ENCODE measurements at places on chromosomes 1 and 21.

GRCh38 chr1:244102046-244102445, 51.0 kb downstream of the ZBTB18 start:
- no peak for DNase-seq

GRCh38 chr21:27079636-27080240, 112.8 kb upstream of the ADAMTS5 start:
- DNase-seq, result no peak

GRCh38 chr1:201673915-201674314, 135.0 kb downstream of the NAV1 start:
- no peak for DNase-seq

GRCh38 chr1:109791495-109792043, 27.8 kb upstream of the EPS8L3 start:
- no peak for DNase-seq

DNA sequence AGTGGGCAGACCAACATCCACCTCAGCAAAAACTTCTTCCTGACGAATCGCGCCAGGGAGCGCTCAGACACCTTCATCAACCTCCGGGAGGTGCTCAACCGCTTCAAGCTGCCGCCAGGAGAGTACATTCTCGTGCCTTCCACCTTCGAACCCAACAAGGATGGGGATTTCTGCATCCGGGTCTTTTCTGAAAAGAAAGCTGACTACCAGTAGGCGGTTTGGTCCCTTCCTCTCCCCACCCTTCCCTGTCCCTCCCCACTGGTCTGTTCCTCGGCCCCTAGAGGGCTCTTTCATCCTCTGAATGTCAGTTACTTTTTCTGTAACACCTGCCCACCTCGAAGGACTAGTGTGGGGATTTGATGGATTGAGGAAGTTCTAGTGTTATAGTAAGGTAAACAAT, 46.9 kb downstream of the CAPN2 start:
- no peak for DNase-seq

DNA sequence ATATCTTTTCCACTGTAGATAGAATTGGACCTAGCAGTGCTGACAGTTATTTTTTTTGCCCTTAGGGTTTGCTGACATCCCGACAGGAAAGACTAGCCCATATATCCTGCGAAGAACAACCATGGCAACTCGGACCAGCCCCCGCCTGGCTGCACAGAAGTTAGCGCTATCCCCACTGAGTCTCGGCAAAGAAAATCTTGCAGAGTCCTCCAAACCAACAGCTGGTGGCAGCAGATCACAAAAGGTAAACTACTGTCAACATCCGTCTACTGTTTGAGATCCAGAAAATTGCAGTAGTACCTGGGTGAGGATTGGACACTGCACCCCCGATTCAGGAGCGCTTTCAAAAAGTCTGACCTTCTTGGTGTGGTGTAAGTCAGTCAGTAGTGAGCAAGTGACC, 55.8 kb downstream of the CENPF start:
- DNase-seq, result no peak

GRCh38 chr1:114499478-114499877, 11.5 kb downstream of the TRIM33 start:
- no peak for DNase-seq

DNA sequence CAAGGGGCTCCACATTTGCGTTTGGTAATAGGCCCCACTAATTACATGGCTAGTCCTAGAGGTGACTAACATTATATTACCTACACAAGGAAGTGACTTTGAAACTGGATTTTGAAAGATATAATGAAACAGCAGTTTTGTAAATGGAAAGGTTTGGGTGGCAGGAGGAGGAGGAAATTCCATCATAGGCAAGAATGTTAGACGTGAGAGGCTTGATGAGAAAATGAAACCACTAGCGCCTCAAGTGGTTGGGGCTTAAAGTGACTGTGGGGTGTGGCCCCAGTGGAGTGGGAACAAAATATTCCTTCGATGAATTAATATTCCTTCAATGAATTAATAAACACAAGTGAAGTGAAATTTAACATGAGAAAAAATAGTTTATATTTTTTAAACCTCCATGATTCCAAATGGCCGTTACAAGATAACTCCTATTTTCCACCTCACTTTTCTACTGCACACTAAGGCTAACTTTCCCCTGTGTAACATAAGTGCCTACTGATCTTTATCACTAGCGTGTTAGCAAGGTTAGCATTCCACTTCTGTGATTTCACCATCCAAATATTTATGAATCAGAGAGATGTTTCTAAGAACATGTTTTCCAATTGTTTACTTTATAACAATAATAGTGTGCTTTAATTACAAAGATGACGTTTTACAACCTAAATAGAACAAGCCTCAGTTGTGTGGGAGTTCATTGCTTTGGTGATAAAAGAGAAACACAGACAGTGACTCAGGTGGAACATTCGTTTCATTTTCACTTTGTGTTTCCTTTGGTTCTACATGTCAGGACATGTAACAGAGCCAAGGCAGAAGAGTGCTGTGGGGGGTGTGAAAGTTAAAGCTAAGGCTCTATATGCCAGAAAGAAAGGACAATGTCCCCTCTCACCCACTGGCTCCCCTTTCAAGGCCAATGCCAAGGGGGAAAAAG, 12.5 kb upstream of the ATF3 start:
- peak; percentile 57 for DNase-seq

DNA sequence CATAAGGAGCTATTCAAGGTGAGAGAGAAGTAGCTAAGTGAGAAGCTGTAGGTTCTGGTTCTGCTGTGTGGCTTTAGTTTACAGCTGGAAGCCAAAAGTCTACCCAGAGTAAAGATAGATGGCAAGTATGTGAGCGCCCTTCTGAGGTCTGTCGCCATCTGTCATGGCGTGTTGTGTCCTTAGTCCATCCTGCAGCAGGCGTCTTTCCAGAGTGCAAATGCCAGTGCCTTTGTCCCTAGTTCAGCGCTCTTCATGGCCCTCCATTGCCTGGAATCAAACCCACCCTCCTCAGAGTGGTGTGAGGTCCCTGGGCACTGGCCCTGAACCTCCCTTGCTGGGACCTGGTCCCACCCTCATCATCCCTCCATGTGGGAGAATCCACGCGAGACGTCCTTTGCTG, 96.6 kb downstream of the ADARB1 start:
- DNase-seq, result no peak

DNA sequence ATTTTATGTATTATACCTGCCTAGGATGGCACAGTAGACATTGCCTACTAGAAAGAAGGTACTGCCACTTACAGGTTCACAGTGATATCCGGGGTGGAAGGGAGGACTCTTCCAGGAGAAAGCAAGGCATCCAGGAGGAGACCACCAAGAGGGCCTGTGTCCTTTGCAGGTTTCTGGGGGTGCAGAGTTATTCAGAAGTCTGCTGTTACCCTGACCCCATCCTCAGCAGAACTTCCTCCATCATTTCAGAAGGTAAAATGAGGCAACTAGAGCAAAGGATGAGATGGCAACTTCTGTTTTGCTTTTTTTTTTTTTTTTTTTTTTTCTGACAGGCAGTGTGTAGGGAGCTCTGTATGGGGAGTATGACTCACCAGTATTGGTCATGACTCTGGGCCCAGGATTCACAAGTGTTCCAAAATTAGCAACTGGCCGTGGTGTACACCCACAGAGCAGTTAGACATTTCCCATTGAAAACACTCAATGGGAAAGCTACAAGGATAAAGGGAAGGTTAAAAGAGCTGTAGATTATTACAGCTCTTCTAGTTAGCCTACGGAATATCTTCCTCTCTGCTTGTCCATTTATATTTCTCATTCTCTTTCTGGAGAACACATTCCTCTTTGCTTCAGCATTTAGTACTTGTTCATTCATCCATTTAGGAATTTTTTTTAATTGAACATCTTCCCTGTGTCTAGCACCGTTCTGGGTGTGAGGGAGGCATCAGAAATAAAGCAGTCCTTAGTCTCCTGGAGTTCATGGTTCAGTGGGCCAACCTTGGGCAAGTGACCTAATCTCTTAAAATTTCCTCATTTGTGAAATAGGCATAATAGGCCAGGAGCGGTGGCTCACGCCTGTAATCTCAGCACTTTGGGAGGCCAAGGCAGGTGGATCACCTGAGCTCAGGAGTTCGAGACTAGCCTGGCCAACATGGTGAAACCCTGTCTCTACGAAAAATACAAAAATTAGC, 50.5 kb upstream of the PPP2R5A start:
- peak; percentile 84 for DNase-seq

DNA sequence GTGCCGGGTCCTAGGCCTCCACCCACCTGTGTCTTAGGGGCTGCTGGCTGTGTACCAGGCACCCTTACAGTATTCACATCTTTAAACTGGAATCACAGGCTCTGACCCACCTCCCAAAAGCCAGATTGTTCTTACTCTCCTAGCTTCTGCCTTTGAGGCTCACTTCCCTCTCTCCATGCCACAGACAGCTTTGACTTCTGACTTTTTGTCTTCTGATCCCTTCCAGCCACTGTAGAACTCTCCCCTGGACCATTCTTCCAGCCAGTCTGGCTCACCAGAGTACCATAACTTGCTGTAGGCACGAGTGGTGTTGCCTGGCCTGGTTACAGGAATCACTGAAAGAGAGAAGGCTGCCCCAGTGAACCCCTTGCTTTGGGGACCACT, 58.1 kb upstream of the STUM start:
- DNase-seq, result no peak

GRCh38 chr1:226798427-226799411, 59.6 kb upstream of the ITPKB start:
- DNase-seq, result no peak

DNA sequence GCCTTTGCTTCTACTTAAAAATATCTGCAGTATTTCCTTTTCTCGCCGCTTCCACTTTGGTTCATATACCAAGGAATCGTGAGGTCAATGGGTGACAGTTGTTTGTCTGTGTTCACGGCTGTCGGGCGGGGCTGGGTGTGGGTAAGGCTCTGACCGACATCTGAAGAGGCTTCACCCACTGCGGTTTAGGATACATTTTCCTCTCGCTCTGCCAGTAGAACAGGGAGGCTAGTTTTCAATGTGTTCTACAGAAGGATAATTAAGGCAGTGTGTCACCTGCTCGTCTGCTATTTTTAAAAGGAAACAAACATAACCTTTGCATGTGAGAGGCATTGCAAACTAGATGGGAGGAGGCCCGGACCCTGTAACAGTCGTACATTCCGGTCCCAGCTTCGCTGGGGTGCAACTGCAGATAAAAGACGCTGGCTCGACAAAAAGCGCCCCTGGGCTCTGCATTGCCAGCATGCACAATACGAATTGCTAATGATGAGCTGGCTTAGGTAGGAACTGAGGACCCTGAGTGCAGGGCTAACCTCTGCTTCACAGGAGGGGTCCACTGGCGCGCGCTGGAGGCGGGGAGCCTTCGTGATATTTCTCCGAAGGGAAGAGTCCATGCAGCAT, 8.5 kb upstream of the ERG start:
- DNase-seq, result no peak

GRCh38 chr1:54413295-54413694, 7.1 kb upstream of the SSBP3 start:
- DNase-seq, result no peak

DNA sequence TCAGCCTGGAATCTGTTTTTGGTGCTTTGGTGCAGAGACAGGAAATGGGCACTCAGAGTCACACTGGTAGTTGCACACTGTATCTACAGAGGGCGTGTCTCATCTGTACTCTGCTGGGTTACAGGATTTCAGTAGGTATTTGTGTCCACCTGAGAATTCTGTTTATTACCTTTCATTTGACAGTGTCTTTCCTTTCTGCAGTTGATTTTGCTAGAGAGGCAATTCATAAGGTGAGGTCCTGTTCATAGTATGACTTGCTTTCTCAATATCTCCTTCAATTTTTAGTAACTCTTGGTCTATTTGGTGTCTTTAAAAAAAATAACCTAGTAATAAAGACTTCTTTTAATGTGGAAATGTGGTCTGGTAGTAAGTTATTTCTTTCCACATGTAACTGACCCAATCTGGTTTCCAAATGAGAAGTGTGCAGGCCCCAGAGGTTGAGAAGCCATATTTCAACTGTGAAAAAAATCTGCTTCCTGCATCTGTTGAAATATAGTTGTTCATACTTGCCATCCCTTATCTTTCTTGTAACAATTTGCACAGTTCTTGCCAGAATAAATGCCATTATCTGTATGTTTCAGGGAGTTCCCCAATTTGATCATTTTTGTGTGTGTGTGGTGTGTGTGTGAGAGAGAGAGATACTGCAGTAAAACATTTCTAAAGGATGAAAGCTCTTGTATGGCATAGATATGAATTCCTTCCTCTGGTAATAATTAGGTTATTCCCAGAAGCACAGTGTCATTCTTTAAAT, 78.4 kb upstream of the DNAJC6 start:
- no peak for DNase-seq

Measured in fibroblast of skin of left biceps (primary cell).